ENCODE measurements at places on chromosomes 5 and 9. TPM values are rescaled to one million over a fixed set of nuclear protein-coding genes. Genes with fewer than 3 reads are reported as not detected.
A peak's percentile ranks its signal among the peaks of the same experiment; 100 is the strongest.

Gene MSX2
- 28.8 TPM for total RNA-seq

Gene AIF1L
- 5.3 TPM for total RNA-seq

Gene PCDHGC4
- total RNA-seq, result 1.5 TPM

Gene EFNA5
- 18.8 TPM for total RNA-seq

- peaks cover 3% of the 10 kb centered on the region for H3K36me3 ChIP-seq
- H3K4me1 ChIP-seq, result no peaks in the 10 kb centered on the region
- H3K4me3 ChIP-seq, result no peak overlapping the region
- no peak for DNase-seq
Observed at GRCh38 chr5:95591490-95591901, 28.4 kb upstream of the GPR150 start.

GRCh38 chr9:68949271-68950000, 64.5 kb downstream of the PRKACG start:
- no peaks in the 10 kb centered on the region for H3K36me3 ChIP-seq
- no peaks in the 10 kb centered on the region for H3K27me3 ChIP-seq
- no peak for DNase-seq
- H3K4me1 ChIP-seq, result peaks cover under 1% of the 10 kb centered on the region

DNA sequence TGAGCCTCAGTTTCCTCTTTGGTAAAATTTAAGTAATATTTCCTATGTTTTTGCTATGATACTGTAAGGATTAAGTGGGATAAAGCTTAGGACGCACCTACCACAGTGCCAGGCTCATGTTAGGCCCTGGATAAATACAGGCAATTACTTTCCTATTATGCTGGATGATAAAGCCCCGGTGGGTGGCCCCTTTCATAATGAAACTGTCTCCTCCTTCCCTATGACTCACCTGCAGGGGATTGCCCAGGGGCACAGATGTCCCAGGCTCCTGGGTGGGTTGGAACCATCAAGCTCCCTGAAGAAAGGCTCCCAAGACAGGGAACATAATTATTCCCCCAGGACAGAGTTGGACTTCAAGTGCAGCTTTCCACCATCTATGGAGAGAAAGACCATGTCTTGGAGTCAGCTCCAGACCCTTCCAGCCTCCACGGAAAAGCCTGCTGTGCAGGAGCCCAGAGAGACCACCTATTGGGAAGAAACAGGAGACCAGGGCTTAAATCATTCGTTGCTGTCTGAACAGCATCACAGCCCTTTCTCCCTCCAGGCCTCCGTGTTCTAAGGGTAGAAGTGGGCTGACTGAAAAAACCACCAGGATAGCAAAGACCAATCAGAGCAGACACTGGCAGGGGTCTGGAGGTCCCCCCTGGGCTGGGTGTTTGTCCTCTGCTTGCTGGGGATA, 43.2 kb upstream of the FOXE1 start:
- no peak overlapping the region for H3K4me3 ChIP-seq
- no peak for DNase-seq
- H3K36me3 ChIP-seq, result no peaks in the 10 kb centered on the region
- no peak overlapping the region for H3K27ac ChIP-seq

GRCh38 chr5:160792732-160793529, 59.1 kb downstream of the ATP10B start:
- no peaks in the 10 kb centered on the region for H3K4me1 ChIP-seq
- no peaks in the 10 kb centered on the region for H3K36me3 ChIP-seq
- no peaks in the 10 kb centered on the region for H3K27me3 ChIP-seq
- no peak overlapping the region for H3K27ac ChIP-seq
- H3K4me3 ChIP-seq, result no peak overlapping the region

GRCh38 chr5:137607771-137608170, 108.6 kb upstream of the SPOCK1 start:
- H3K4me1 ChIP-seq, result no peaks in the 10 kb centered on the region
- DNase-seq, result no peak
- no peaks in the 10 kb centered on the region for H3K36me3 ChIP-seq
- no peak overlapping the region for H3K27ac ChIP-seq
- peaks cover 15% of the 10 kb centered on the region for H3K27me3 ChIP-seq

DNA sequence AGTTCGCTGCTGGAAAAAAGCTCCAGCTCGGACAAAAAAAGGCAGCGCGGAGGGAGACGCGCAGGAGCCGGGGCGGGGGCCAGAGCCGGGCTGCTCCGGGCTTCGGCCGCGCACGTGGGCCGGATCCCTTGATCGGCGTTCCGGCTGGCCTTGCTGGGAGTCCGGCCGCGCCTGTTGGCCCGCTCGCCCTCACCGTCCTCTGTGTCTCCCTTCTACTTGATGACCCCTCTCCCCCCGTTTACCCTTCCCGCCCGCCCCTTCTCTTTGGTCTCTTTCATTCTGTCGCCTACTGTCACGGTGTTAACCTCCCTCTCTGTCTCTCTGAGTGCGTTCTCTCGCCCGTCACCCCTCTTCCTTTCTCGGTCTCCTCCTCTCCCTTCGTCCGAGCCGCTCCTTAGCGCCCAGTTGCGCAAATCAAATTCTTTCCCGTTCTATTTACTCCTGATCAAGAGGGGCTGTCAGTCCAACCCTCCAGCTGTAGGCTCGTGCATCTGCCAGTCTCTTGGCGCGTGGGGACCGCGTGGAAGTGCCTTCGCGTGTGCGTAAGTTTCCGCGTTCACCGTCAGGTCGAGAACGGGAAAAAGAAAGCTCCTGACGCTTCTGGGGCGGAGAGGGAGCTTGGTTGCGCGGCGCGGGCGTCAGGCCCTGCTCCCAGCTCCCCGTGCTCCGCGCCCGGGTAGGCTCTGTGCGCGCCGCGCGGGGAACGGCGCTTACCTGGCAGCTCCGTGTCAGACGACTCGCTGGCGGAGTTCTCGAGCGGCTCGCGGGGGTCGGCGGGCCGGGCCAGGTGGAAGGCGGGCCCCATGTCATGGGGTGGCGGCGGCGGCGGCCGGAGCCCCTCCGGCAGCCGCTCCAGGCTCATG, 798 bp downstream of the PITX1 start:
- H3K4me1 ChIP-seq, result peaks cover 13% of the 10 kb centered on the region
- H3K4me3 ChIP-seq, result peak overlapping the region; percentile 93
- H3K36me3 ChIP-seq, result no peaks in the 10 kb centered on the region
- DNase-seq, result peak; percentile 59

DNA sequence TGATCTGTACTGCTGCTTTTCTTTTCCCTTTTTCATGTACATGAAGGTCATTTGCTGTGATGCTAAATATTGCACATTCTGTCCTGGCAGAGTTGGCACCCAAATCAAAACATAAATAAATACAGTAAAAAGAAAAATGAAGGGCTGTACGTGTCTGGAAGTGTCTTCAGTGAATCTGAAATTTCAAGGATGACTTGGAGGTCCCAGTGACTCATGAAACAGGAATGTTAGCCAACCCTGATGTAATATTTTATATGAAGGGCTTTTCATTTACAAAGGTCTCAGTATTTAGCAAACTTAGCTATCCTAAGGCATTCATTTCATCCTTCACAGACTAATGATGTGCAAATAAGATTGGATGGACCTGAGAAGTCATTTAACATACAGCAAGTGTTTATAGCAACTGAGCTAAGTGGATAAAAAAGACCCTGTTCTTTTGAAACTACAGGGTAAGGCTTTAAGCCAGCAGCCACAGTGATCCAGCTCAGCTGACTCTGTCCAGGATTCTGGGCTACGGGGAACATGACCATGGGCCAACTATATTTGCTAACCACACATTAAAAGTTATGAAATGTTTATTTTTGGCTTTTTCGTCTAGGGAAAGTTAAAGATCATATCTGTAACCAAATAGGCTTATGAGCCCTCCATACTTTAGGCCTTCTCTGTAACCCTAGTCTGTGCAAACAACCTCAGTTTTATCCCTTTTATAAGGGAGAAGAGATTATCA, 104.0 kb upstream of the DMRTA1 start:
- H3K4me3 ChIP-seq, result no peak overlapping the region
- no peak for DNase-seq
- H3K27me3 ChIP-seq, result no peaks in the 10 kb centered on the region
- no peaks in the 10 kb centered on the region for H3K4me1 ChIP-seq
- no peaks in the 10 kb centered on the region for H3K36me3 ChIP-seq

DNA sequence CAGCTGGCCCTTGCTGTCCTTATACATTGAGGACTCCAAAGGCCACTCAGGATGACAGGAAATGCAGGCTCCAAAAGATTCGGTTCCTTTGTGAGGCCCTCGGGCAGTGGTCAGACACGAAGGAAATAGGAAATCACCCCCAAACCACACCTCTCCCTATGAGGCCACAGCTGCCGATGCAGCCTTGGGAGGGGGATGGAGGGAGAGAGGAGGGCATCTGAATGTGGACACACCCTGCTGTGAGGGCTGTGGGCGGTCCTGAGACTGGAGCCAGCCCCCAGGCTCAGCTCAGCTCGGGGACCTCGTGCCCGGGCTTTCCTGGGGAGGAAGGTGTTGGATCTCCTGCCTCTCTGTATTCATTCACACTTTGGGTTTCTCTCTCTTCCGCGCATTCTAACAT, 2.7 kb upstream of the CLPTM1L start:
- no peak overlapping the region for H3K4me3 ChIP-seq
- H3K27me3 ChIP-seq, result no peaks in the 10 kb centered on the region
- no peak for DNase-seq
- no peak overlapping the region for H3K27ac ChIP-seq
- no peaks in the 10 kb centered on the region for H3K36me3 ChIP-seq

GRCh38 chr5:103667068-103667467, 104.5 kb upstream of the NUDT12 start:
- no peak for DNase-seq
- no peak overlapping the region for H3K27ac ChIP-seq
- H3K4me1 ChIP-seq, result no peaks in the 10 kb centered on the region
- no peaks in the 10 kb centered on the region for H3K27me3 ChIP-seq
- H3K4me3 ChIP-seq, result no peak overlapping the region

GRCh38 chr5:36334315-36334714, 32.6 kb upstream of the RANBP3L start:
- no peak overlapping the region for H3K27ac ChIP-seq
- H3K4me1 ChIP-seq, result no peaks in the 10 kb centered on the region
- H3K4me3 ChIP-seq, result no peak overlapping the region
- H3K36me3 ChIP-seq, result no peaks in the 10 kb centered on the region
- H3K27me3 ChIP-seq, result no peaks in the 10 kb centered on the region
- DNase-seq, result no peak

GRCh38 chr9:81103597-81104471, 585.5 kb downstream of the TLE1 start:
- peak; percentile 60 for DNase-seq
- H3K4me1 ChIP-seq, result no peaks in the 10 kb centered on the region
- H3K4me3 ChIP-seq, result no peak overlapping the region
- H3K27me3 ChIP-seq, result no peaks in the 10 kb centered on the region
- no peaks in the 10 kb centered on the region for H3K36me3 ChIP-seq

DNA sequence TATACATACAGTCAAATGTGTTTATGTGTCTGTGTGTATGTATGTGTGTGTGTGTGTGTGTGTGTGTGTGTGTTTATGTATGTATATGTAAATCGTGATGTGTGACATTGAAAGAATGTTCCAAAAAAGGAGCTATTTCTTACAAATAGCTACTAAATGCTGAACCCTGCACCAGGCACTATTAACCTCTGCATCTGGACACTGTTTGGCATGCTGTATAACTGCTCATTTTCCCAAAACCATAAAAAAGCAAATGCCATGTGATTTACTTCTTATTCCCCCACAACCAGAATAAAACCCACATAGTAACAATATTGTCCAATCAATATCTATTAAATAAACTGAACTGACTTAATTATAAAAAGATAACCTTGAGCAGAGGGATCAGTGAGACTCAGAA, 91.1 kb downstream of the NR6A1 start:
- H3K27me3 ChIP-seq, result no peaks in the 10 kb centered on the region
- H3K4me3 ChIP-seq, result no peak overlapping the region
- no peak overlapping the region for H3K27ac ChIP-seq

GRCh38 chr9:37417857-37418618, 4.5 kb upstream of the GRHPR start:
- peaks cover 11% of the 10 kb centered on the region for H3K4me1 ChIP-seq
- H3K36me3 ChIP-seq, result no peaks in the 10 kb centered on the region
- no peak overlapping the region for H3K4me3 ChIP-seq
- no peaks in the 10 kb centered on the region for H3K27me3 ChIP-seq
